ENCODE measurements at places on chromosomes 5 and 9.

- H3K27ac ChIP-seq, result no peak overlapping the region
- H3K4me1 ChIP-seq, result peaks cover 19% of the 10 kb centered on the region
- no peak overlapping the region for H3K4me3 ChIP-seq
- DNase-seq, result peak; percentile 51
- H3K36me3 ChIP-seq, result no peaks in the 10 kb centered on the region
- H3K27me3 ChIP-seq, result no peaks in the 10 kb centered on the region
Observed at GRCh38 chr5:167982-168660, 23.2 kb upstream of the LRRC14B start.

GRCh38 chr5:103366918-103367549 is 108.5 kb downstream of the MACIR start:
- no peak for DNase-seq
- H3K27ac ChIP-seq, result no peak overlapping the region
- no peaks in the 10 kb centered on the region for H3K36me3 ChIP-seq
- no peak overlapping the region for H3K4me3 ChIP-seq
- no peaks in the 10 kb centered on the region for H3K27me3 ChIP-seq
- H3K4me1 ChIP-seq, result no peaks in the 10 kb centered on the region

- DNase-seq, result no peak
- no peak overlapping the region for H3K27ac ChIP-seq
- no peaks in the 10 kb centered on the region for H3K27me3 ChIP-seq
- H3K4me1 ChIP-seq, result no peaks in the 10 kb centered on the region
- H3K36me3 ChIP-seq, result no peaks in the 10 kb centered on the region
- no peak overlapping the region for H3K4me3 ChIP-seq
Observed at GRCh38 chr5:79048437-79048836, 21.0 kb downstream of the DMGDH start.

DNA sequence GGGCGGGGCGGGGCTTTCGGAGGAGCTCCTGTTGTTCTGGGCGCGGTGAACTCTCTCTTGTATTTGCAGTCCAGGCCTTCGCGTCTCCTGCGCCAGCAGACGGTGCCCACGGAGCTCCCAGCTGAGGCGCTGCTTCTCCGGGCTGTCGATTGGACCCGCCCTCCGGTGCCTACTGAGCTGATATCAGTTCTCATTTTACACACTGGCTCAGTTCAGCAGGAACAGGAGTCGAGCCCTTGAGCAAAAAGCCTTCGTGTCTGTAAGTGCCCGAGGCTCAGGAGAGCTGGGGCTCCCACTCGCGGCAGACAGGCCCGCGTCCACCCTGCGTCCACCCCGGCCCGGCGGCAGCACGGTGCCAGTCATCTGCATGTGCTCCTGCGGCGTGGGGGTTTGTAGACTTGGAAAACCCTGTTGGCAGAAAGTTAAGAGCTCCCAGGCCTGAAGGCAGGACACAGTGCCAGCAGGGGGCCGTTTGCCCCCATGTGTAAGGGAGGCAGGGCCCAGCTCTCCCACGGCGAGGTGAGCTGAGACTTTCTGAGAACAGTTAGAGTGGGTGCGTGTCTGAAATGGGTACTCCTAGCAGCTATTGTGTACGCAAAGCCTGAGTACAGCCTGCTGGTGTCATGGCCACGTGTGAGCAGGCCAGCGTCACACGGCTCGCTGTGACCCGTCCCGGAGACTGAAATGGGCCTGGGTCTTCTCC is 231.5 kb downstream of the FANCC start:
- H3K4me1 ChIP-seq, result peaks cover 10% of the 10 kb centered on the region
- no peak for DNase-seq
- no peak overlapping the region for H3K27ac ChIP-seq
- H3K27me3 ChIP-seq, result no peaks in the 10 kb centered on the region
- no peaks in the 10 kb centered on the region for H3K36me3 ChIP-seq
- no peak overlapping the region for H3K4me3 ChIP-seq

DNA sequence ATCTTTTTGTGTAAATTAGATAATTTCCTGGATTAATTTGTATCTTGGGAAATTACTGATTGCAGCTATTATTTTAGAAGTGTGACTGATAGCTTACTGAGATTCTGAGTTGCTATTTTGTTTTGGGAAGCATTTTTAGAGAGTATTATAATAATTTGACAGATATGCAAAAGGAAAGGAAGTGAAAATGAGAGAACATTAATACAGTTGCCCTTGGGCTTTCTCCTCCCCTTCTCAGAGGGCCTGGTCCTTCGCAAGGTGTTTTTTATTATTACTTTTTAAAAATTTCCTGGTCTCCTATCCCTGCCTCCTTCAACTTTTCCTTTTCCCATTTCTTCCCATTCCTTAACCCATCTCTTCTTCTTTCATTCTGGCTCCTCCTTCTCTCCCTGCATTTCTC is 32.6 kb downstream of the UBAP1 start:
- DNase-seq, result no peak
- no peak overlapping the region for H3K27ac ChIP-seq
- H3K4me1 ChIP-seq, result peaks cover 2% of the 10 kb centered on the region

GRCh38 chr9:89383030-89383720 is 64.9 kb downstream of the SECISBP2 start:
- no peak overlapping the region for H3K4me3 ChIP-seq
- H3K4me1 ChIP-seq, result peaks cover 6% of the 10 kb centered on the region
- H3K27me3 ChIP-seq, result no peaks in the 10 kb centered on the region
- H3K36me3 ChIP-seq, result no peaks in the 10 kb centered on the region
- no peak for DNase-seq
- H3K27ac ChIP-seq, result no peak overlapping the region

DNA sequence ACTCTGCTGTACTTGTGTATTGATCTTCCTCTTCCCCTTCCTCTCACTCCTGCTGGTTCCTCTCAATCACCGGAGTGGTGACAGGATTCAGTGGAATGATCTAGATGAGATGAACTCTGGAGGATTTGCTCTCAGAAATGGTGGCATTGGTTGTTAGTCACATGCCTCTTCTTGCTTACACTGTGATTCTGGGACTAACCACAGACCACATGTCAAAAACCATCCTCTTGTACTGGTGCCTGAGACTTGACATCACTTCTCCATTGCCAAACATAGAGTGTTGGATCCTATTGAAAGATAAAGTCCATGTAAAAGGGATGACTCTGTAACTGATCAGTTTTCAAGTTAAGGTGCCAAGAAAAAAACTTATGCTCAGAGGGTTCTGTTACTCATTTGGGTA is 506.5 kb downstream of the DMAC1 start:
- H3K27me3 ChIP-seq, result no peaks in the 10 kb centered on the region
- no peak overlapping the region for H3K4me3 ChIP-seq
- DNase-seq, result no peak
- no peaks in the 10 kb centered on the region for H3K4me1 ChIP-seq
- no peaks in the 10 kb centered on the region for H3K36me3 ChIP-seq
- H3K27ac ChIP-seq, result no peak overlapping the region

- no peak overlapping the region for H3K27ac ChIP-seq
- H3K4me1 ChIP-seq, result no peaks in the 10 kb centered on the region
- no peaks in the 10 kb centered on the region for H3K36me3 ChIP-seq
- DNase-seq, result peak; percentile 36
- H3K27me3 ChIP-seq, result no peaks in the 10 kb centered on the region
Observed at GRCh38 chr9:37953775-37954437, 50.0 kb upstream of the SLC25A51 start.

DNA sequence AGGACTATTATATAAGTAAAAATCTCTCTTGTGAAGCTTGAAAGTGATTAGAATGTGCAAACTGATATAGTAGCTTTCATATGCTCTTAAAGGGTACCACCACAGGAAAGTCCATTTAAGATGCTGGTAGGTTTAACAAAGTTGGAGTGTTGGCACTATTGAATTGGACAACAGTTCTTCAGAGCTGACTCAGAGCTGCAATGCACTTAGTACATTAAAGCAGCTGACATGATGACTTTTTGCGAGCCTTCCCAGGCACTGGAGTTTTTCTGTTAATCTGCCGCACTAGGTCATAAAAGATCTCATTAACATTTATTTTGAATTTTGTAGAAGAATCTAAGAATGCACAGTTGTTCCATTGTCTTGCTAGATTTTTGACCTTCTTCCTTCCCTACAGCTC is 243.8 kb downstream of the ADAMTSL1 start:
- H3K27me3 ChIP-seq, result no peaks in the 10 kb centered on the region
- no peak overlapping the region for H3K4me3 ChIP-seq
- DNase-seq, result no peak

GRCh38 chr9:124293718-124294506 is 36.2 kb downstream of the NEK6 start:
- no peaks in the 10 kb centered on the region for H3K36me3 ChIP-seq
- H3K27me3 ChIP-seq, result no peaks in the 10 kb centered on the region
- DNase-seq, result no peak
- H3K4me3 ChIP-seq, result no peak overlapping the region
- H3K27ac ChIP-seq, result no peak overlapping the region

DNA sequence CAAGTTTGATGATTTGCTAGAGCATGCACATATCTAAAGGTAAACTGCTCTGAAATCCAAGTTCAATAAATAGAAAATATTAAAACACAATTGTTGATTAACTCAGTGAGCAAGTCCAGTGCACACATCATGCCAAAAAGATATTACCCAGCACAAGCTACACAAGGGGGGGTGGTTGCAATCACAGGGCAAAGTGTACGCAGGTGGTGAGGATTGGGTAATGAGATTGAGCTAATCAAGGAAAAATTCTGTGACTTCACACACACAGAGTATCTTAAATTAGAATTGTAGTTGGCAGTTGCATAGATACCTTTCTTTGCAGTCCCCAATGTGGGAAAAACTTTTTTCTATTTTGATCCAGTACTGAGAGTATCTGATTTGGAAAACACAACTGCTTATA is 156.1 kb upstream of the NTRK2 start:
- H3K4me1 ChIP-seq, result peaks cover 1% of the 10 kb centered on the region
- no peaks in the 10 kb centered on the region for H3K36me3 ChIP-seq
- H3K27ac ChIP-seq, result no peak overlapping the region
- DNase-seq, result no peak
- H3K4me3 ChIP-seq, result no peak overlapping the region

GRCh38 chr9:134637696-134638501 is 3.7 kb upstream of the COL5A1 start:
- no peaks in the 10 kb centered on the region for H3K4me1 ChIP-seq
- no peaks in the 10 kb centered on the region for H3K27me3 ChIP-seq
- H3K27ac ChIP-seq, result no peak overlapping the region
- no peak overlapping the region for H3K4me3 ChIP-seq
